HT1080 (cell line): ENCODE measurements at places on chromosomes 3 and 15.

- no peak for DNase-seq
Observed at GRCh38 chr3:129672412-129672811, 65.9 kb upstream of the PLXND1 start.

DNA sequence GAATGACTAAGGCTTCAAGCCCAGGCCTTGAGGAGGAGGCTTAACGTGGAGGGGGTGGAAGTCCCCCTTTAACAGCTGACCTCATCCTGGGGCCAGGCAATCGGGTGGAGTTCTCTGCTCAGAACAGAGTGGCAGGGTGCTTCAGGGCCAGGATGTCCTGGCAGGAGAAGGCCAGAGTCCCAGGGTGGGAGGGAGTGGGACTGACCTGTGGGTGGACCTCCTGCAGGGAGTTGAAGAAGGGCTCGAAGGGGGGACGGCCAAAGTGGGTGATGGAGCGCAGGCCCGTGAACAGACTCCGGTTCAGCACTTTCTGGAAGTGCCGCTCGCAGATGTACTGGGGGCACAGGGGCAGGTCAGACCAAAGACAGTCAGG is 19.6 kb downstream of the DUOX2 start:
- DNase-seq = no peak

GRCh38 chr15:43185157-43186002 is at the start of gene CCNDBP1:
Gene CCNDBP1, plus strand, starts transcription at chr15:43185403. Its CDS starts 96 bp downstream, at chr15:43185499.
- peak; percentile 87 for DNase-seq

- DNase-seq = no peak
Observed at GRCh38 chr15:39088156-39088555, 492.7 kb upstream of the THBS1 start.

- peak; percentile 98 for DNase-seq
Observed at GRCh38 chr3:182212479-182213076, 500.9 kb downstream of the SOX2 start.

GRCh38 chr3:49015765-49016164 is 2.6 kb downstream of the DALRD3 start:
- no peak for DNase-seq

DNA sequence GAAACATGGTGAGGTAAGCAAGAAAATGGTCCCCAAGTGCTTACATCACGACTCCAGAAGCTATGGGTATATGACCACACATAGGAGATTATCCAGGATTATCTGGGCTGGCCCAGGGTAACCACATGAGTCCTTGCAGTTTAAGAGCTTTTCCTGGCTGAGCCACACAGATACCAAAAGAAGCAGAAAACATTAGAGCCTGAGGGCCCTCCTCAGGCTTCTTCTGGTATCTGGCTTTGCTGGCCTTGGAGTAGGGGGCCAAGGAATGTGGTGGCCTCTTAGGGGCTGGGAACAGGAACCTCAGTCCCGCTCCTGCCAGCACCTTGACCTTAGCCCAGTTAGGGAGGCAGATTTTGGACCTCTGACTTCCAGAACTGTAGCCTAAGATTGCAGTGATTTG is 259.1 kb downstream of the KCNMB2 start:
- no peak for DNase-seq

DNA sequence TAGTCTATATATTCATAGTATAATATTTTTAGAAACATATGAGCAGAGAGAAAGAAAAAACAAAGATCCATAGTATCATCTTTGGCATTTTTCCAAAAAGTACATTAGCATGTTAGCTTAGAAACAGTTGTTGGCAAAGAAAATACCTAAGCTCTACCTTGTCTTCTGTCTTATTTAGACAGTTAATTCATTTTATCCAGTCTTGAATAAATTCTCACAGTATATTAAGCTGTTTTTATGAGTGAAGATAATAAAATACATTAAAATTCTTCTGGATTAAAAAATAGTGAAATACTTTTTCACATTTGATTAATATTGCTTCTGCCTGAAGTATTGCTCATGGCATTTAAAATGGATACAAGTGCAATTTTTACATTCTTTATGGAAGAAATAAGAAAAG is 145.2 kb downstream of the ZIC1 start:
- DNase-seq = no peak

- peak; percentile 32 for DNase-seq
Observed at GRCh38 chr15:60044636-60045270, 40.6 kb downstream of the FOXB1 start.

- DNase-seq = no peak
Observed at GRCh38 chr3:111613294-111613693, 18.1 kb upstream of the ZBED2 start.

DNA sequence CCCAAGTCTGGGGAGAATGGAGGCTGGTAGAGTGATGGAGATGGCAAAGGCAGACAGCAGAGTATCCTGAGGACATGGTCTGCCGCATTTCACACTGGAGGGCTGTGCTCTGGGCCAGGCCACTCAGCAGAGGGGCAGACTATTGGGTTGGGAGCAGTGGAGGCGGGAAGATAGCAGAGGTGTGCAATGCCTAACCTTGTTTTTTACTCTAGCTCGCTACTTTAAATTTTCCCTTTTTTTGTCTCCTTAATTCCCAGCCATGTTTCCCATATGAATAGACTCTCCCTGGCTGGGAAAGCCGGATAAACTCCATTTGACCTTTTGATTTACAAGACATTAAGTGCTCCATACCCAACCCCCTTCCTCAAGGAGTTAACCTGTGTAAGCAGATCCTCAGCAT is 33.5 kb upstream of the ST6GAL1 start:
- DNase-seq = no peak

DNA sequence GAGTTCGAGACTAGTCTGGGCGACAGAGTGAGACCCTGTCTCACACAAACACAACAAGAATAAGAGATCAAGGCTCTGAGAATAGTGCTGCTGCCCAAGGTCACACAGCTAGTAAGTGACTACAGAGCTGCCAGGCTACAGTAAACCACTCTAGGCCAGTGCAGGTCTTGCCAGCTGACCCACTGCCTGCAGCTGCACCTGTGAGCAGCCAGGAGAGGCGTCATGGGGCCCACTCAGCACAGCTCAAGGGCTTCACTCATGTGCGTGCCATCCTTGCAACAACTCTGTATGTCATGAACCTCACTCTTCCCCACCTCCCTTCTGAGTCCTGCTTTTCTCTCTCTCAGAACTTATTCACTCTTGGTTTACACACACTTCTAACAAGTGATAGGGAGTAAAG is 176.7 kb downstream of the SMAD6 start:
- no peak for DNase-seq

DNA sequence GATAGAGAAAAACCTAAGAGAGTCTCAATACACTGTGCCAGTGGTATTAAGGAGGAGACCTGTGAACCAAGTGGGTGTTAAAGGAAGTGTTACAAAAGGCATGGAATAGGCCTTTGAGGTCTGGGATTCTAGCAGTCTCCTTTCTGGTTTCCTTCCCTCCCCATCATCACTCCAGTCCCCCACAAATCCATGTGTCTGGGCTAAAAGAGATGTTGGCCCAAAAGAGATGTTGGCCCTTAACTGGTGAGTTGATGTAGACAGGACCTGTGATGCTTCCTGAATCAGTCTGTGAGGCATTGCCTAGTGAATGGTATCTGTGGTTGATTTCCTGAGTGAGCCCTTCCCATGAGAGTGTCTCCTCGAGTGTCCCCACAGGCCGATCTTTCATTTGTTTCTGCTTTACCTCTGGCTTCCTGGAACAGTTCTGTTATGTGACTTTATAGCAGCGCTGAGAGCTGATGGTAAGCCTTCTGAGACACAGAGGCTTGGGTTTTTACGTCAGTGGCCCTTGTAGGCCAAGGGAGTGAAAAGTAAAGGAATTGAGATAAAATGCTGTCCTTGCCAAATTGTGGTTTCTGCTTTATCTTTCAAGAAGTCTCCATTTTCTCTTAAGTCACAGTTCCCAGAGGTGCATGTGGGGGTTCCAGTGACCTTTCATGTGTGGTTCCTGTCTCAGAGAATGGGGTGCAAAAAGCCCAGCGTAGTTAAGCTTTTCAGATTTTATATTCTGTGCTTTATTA is 87.8 kb downstream of the KLHL25 start:
- DNase-seq = peak; percentile 17
